Gastroesophageal sphincter (tissue), 4 donors: ENCODE measurements at places on chromosomes 1 and 21. TPM values are rescaled to one million over a fixed set of nuclear protein-coding genes. Genes with fewer than 3 reads are reported as not detected.

DNA sequence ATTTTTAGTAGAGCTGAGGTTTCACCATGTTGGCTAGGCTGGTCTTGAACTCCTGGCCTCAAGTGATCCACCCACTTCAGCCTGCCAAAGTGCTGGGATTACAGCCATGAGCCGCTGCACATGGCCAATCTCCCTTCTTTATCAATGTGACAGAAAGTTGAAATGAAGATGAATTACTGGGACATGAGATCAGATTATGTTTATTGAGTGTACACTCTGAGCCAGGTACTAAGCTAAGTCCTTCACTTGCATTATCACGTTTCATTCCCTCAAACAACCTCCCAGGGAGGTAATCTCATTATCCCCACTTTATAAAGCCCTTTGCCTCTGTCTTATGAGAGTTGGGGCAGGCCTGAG is 6.3 kb upstream of the CHI3L2 start:
- ATAC-seq: no peak

DNA sequence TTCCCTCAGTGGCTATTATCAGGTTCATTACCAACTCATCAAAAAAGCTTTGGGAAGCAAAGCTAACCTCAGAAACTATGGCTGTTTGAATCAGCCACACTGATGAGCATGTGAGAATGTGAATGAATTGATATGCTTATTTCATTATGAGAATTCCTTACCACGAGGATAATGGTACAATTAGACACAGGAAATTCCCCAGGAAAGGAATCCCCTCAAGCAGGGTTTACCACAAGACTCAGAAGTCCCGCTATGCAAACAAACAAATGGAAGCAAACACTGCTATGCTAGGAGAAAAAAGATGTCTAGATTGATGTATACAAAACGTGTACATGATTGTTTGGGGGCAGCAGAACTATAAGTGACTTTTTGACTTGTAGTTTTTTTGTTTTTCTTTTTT is 205.0 kb downstream of the HMCN1 start:
- ATAC-seq: no peak

DNA sequence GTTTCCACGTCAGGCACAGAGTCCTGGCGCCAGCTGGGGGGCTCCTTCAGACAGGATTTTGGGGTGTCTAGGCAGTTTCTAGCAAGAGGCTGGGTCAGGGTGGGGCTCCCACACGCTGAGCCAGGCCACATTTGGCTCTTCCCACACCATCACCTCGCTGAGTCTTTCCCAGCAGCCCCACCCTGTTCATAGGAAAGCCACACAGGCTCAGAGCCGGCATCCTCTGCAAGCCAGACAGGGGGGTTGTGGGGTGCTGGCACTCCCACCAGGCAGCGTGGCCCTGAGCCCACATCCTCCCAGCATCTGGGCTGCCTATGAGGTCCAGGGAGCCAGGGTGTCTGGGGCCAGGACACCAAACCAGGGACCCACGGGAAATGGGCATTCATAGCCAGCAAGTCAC is 2.8 kb upstream of the GPR153 start:
- ATAC-seq: no peak

- no peak for ATAC-seq
Measured at GRCh38 chr1:55314740-55315139, 99.6 kb upstream of the USP24 start.

TMEM61 gene
- total RNA-seq: not detected

DNA sequence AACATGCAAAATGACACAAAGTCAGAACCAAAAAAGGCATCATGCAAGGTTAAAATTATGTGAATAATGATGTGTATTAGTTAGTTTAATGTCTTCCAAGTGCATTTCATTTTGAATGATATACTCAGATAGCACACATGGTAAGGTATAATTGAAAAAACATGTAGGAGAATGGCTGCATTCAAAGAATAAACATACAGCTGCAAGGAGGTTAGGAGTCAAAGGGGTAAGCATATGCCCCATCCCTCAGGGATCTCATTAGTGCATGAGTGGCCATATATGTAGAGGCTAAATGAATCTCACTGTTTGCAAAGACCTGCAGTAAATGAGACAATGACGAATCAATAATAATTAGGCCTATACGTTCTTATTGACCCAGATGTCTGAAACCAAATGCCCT is 179.7 kb upstream of the HOOK1 start:
- no peak for ATAC-seq

- no peak for ATAC-seq
Measured at GRCh38 chr1:98045211-98045766, 124.5 kb upstream of the DPYD start.

RGS4 gene
- total RNA-seq: 121 TPM

DNA sequence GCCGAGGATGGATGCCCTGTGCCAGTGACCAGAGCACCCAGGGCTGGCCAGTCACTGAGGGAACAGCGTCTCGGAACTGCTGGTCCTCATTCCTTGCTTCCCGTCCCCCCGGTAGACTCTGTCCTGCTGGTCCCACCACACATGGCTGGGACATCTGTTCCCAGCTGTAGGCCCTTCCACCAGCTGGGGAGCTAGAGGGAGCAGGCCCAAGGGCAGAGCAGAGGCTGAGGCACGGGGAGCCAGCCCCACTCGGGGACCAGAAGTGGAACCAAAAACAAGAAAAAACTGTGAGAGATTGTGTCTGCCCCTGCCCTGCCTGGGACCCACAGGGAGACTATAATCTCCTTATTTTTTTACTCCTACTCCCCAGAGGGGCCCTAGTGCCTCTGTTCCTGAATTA is 23.8 kb downstream of the ATP8B2 start:
- ATAC-seq: no peak

- ATAC-seq: no peak
Measured at GRCh38 chr1:48236716-48237470, 14.4 kb downstream of the SLC5A9 start.

PCP4L1 gene
- 13.8 TPM for total RNA-seq

DNA sequence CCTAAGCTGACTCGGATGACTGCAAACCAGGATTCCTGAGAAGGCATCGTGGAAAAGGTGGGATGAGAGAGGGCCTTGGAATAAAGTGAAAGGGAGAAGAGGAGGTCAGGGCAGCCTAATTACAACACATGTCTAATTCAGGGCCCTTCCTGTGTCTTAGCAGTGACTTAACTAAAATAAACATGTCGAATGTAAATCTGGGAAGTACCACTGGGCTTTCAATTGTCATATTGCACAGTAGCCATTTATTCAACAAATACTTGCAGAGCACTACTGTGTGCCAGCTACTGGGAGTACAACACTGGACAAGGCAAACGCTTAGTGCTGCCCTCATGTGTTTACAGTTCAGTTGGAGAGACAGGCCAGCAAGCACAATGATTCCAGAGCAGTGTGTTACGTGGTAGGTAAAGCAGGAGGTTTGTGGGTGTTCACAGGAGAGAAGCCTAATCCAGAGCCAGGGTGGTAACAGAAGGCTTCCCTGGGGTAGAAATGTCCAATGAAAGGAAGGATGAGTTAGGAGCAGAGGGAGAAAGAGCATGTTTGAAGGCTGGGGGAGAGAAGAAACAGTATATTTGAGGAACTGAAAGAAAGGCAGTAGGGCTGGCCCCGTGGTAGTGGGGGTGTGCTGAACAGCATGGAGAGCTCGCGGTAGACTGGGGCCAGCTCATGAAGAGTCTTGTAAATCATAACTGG is 38.0 kb upstream of the RASAL2 start:
- ATAC-seq: no peak

DNA sequence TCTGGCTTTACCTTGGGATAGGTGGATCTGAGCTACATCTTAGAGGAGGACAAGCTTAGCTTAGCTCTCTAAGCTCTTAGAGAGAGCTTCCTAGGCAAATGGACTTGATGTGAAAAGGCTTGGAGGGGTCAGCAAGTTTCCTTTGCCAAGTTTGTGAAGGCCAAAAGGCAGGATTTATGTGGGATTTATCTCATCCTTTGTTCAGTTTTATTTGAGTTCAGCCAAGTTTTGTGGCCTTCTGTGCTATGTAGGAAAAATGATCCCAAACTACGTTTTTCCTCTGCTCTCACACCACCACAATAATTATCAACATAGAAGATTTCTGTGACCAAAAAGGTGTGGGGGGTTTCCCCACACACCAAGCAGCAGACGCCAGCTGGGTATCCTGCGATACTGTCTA is 26.0 kb upstream of the RNF11 start:
- ATAC-seq: no peak

DNA sequence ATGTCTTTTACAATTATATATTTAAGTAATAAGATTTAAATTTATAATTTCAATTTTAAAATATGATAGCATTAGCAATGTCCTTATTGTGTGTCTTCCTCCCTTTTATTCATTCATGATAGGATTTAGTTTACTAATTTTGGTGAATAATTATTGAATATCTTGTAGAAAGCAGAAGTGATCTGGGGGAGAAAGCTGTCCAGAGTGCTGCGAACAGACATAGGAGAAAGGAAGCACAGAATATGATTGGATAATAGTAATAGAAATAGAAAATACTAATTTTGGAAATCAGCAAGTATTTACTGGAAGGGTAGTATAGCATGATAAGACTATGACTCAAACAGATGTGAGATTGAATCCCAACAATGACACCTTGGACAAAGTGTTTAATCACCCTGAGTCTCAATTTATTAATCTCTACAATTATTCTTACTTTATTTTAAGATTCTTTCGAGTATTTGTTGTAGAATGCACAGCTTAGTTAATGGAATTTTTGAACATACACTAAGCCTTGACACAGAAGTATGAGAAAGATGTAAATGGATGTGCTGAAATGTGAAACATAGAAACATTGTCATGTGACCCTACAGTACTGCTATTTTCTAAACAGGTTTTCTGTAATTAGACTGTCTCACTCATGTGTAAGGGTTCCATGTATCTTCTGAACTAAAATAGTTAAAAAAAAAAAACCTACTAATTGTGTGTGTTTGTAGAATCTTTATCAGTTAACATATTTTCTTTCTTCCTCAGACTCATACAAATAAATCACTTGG is 7.9 kb downstream of the SH3GLB1 start:
- no peak for ATAC-seq

DYNLT5 gene
- total RNA-seq: 3.9 TPM

GRCh38 chr1:209587789-209588188 is 4.3 kb downstream of the CAMK1G start:
- no peak for ATAC-seq

TSSK3 gene
- not detected for total RNA-seq

NBPF4 gene
- not detected for total RNA-seq

DNA sequence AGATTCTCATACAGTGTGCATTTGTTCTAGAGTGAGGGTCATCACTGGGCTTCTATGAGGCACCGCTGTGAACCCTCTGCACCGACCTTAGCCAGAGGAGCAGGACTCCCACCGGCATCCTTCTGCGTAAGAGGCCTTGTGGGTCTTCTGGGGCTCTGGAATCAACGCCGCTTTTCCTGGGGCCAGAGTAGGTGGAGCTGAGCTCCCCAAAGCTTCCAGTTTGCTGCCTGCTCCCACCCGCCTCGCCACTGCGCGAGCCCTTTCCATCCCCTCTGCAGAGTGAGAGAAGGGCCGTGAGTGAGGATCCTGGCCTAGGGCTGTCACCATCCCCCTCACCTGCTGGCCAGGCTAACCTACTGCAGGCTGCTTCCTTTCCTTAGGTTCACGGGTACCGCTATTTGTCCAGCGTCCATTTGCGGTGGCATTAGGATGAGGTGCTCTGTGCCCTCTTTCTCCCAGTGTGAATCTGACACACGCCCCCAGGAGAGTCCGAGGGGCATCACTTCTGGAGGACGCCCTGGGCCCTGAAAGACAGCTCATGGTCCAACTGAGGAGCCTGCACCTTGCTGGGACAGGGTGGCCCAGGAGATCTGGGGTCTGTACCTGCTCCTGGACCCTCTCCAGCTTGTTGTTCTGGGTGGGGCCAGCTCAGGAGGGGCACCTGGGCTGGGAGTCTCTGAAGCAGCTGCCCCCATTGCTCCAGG is 36.2 kb downstream of the UMODL1 start:
- ATAC-seq: no peak

DNA sequence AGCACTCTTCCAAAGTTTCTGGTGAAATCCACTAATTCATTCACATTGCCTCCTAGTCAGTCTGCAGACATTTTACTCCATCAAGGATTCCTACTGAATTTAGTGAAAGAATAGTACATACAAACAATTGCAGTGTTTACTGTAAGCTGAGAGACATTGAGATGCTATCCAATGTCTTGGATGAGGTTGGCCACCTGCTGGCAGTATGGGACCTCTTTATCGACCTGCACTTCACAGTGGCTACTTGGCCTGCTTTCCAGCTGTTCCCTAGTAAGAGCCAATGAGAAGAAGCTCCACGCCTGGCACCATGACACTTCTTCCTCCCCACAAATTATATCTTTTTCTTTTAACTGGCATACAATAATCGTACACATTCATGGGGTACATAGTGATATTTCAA is 51.5 kb upstream of the LRIF1 start:
- ATAC-seq: no peak

DNA sequence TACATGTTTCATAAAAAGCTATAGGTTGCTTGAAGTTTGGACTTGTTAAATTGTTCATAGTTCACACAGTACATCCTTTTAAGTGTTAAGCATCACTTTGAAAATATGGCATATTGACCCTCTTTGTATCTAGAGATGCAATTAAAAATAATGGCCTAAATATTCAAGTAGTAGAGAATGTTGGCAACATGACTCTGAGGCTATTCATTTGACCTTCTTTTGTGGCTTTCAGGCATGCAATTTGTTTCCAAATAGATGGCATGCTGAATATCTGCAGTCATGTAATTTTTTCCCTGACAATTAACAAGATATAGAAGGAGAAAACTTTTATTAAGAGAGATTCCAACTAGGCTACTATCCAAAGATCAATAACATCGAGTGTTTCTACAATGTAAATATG is 230.5 kb upstream of the ZRANB2 start:
- no peak for ATAC-seq

DNA sequence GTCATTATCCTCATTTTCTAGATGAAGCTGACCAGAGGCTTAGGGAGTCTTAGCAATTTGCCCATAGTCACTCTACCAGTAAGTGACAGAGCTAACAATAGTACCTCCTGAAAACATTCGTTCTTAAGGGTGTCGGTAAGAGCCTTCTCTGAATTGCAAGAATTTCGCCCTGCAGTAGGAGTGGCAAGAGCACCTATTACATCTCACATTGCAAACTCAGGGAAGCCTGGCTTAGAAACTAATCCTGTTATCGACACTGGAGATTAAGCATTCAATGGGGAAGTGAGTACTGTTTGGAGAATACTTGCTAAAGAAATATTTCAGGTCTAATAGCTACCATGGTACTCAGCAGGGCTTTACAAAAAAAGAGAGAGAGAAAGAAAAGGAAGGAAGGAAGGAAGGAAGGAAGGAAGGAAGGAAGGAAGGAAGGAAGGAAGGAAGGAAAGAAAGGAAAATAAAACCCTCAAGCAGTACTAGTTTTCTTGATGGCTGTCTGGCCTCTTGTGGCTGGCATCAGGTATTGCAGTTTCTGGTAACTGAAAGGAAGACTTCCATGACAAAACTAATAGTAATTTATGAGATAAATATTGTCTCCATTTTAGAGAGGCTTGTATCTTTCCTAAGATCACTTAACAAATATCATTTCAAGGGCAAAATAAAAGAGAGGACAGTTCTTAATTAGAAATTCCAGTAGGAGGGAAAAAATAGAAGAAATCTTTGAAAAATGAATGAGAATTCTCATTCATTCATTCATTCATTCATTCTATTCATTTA is 10.4 kb downstream of the C1orf226 start:
- no peak for ATAC-seq

GRCh38 chr1:227330279-227331076 is 12.2 kb upstream of the CDC42BPA start:
- no peak for ATAC-seq

ANGPTL3 gene
- total RNA-seq: not detected
